ENCODE measurements at places on chromosomes 7 and 10.
A peak's percentile ranks its signal among the peaks of the same experiment; 100 is the strongest.

DNA sequence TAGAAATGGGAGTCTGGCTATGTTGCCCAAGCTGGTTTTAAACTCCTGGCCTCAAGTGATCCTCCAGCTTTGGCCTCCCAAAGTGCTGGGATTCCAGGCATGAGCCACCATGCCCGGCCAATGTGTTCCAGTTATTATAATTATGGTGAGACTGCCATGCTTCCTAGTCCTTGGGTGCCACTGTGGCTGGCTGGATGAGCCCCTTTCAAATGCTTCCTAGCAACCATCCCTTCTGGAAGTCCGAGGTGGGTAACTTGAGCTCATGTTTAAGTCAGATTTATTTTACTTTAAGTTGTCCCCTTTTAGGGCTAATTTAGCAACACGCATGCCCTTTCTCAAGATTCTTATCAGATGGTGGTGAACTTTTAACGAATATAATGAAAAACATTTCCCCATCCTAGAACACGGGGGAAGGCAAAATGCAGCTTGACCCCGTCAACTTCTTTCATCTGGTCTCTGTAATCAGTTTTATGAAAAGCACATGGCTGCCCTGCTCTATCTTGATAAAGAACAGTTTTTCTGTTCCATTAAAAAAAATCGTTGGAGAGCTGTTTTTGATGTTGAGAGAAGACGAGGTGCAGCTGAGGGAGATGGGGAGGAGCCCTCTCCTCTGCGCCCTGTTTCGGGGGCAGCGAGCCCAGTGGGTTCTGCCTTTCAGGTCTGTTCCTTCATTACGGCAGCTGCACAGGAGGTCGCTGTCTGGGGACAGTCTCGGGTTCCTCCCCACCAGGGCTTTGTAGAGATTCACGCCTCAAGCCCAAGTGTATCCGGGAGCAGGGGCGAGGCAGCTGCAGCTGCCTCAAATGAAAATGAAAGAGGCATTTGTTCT, 61.0 kb upstream of the MKI67 start:
- peak; percentile 3 for DNase-seq

DNA sequence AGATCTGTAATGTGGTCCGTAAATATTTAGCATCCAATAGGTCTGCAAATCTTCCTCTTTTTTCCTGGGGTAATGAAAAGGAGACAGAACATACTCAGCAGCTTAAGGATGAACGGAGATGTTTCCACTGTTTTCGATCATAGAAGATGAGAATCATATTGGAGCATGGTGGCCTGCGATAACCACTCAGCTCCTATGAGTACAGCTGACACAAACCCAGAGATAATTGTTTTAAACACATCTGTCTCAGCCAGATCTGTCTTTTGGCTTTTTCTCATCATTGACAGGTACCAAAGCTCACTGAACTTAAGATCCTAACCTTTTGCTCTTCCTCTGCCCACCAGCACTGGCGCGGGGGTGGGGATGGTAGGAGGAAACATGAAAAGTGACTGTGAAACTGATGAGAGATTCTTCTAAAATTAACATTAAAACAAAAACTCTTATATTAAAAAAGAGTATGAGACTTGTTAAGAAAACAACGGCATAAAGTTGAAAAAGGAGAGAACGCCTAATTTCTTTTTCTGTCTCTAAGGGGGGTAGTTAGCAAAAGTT, 71.0 kb downstream of the SVOPL start:
- no peak for DNase-seq

GRCh38 chr7:34162027-34162565, 256.8 kb downstream of the BMPER start:
- DNase-seq: no peak

GRCh38 chr10:48672596-48673265, 11.9 kb upstream of the WDFY4 start:
- no peak for DNase-seq

GRCh38 chr10:59779756-59780533, 26.7 kb upstream of the MRLN start:
- DNase-seq: no peak

GRCh38 chr10:16192337-16192736, 244.5 kb upstream of the PTER start:
- DNase-seq: no peak

GRCh38 chr7:104938741-104939390, 75.1 kb upstream of the KMT2E start:
- DNase-seq: no peak

- DNase-seq: no peak
These were observed 25.2 kb downstream of the LOXL4 start for GRCh38 chr10:98242823-98243222.

GRCh38 chr10:110420401-110421193, 77.1 kb upstream of the DUSP5 start:
- no peak for DNase-seq

DNA sequence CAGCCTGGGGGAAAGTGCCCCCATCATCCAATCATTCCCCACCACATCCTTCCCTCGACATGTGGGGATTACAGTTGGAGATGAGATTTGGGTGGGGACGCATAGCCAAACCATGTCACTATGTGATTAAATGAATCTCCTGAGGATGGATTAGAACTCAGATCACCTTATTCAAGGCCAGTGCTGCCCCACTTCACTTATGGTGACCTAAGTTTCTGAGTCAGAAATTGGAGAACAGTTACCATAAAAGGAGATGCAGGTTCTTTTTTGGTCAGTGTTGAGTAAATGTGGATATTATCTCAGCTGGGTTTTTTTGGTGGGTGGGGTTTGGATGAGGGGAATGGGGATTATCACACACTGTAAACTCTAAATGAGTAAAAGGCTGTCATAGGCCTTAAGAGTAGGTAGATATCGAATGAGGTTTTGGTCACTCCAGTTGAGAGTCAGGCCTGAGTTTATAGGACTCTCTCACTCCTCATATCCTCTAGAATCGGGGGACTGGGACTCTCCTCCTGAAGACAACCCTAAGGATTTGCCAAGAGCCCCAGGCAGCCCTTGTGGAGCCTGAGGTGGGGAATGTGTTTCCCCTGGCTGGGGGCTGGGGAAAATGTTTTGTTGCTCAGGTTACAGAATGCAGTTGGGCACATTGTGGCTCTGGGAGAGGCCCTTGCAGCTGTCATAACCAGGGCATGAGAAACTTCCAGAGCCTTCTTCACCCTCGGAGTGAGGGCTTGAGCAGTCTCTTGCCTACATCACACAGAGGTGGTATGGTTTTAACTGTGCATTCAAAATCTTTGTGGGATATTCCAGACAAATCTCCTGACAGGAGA, 213.0 kb downstream of the BAMBI start:
- DNase-seq: no peak

GRCh38 chr10:10498781-10499180, 518.9 kb upstream of the CELF2 start:
- DNase-seq: no peak

- DNase-seq: no peak
These were observed 101.6 kb downstream of the NKX6-2 start for GRCh38 chr10:132684164-132684891.

GRCh38 chr7:75055155-75055554, 18.4 kb downstream of the RCC1L start:
- no peak for DNase-seq

DNA sequence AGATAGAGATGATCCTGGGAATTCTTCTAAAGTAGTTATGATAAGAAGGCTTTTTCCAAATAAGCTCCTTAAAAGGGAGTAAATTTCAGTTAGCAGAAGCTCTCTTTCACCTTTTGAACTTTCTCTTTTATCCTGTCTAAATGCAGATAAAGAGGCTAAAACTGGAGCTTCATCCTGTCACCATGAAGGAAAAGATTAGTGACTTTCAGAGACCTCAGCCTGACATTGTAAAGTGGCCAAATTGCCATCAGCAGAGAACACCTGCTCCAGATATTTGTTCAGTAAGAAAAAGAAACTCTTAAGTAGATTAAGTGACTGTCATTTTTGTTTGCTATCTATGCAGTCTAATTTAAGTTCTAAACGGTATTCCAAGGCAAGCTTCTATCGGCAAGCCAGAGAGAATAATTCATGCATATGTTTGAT, 18.3 kb downstream of the VWDE start:
- no peak for DNase-seq

DNA sequence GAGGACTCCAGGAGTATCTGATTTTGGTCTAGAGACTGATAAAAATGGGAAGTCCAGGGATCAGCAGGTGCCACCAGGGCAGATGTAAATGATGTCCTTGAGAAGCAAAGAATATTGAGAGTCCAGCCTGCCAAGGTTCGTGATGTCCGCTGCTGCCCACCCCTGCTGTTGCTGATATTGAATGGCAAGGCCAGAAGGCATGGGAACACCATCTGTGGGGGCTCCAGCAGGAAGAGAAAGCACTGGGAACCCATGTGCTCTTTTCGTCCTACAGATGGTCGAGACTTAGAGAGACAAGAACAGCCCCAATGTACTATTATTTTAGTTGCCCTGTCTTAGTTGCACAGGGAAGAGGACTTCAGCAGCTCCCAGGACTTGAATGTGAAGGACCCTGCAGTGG, 363.9 kb downstream of the GALNT17 start:
- DNase-seq: no peak

- no peak for DNase-seq
These were observed 58.9 kb downstream of the CALML3 start for GRCh38 chr10:5583525-5584175.

- peak; percentile 2 for DNase-seq
These were observed 591 bp downstream of the UBE2H start for GRCh38 chr7:129952086-129952652.

GRCh38 chr10:85138046-85138445, 809.7 kb downstream of the CCSER2 start:
- no peak for DNase-seq

GRCh38 chr10:123999956-124000615, 93.3 kb downstream of the CHST15 start:
- no peak for DNase-seq

DNA sequence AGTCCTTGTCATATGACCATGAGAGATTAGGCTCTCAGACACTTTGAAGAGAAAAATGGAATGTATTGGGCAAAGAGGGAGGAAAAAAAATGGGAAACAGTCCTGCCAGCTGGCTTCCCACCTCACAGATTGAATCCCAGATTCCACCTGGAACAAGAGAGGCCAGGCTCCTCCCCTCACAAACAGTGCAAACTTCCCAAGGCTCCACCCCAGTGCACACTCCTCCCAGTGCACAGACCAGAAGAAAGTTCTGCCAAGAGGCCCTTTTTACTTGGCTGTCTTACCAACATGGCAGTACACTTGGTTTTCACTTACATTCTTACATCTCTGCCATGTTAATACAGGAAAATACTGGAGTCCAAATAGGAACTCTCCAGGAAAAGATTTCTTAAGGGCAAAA, 202.3 kb downstream of the AHR start:
- DNase-seq: no peak

GRCh38 chr7:82194016-82194643, 249.4 kb downstream of the CACNA2D1 start:
- DNase-seq: no peak

- DNase-seq: no peak
These were observed 294.8 kb downstream of the GRID1 start for GRCh38 chr10:86071758-86072157.

DNA sequence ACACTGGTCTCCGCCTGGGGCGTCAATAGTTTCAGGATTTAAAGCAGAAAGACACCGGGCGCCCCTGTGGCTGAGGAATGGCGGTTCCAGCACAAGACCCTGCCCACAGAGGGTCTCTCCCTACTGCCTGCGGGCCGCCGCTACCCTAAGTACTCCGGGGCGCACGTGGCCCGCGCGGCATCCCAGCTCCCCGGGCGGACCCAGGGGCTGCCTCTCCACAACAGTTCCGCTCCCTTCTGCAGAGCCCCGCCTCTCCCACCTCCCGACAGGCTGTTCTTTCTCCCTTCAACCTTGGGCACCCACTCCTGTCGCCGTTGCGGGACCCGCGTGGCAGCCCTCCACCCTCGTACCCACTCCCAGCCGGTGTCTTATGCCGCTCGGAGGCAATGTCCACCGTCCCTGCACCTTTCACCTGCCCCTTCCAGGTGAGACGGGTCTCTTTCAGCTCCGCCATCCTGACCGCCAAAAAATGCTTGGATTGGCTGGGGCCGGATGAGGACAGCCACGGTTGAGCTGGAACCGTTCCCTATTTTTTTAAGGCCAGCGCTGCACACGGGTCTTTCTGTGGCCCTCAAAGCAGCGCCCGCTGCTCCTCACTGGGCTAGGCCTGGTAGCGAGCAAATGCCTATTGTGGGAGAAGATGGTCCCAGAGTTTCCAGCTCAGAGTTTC, 1.6 kb upstream of the NKX2-3 start:
- DNase-seq: no peak

- DNase-seq: no peak
These were observed 338.5 kb downstream of the MDFIC start for GRCh38 chr7:115260381-115260780.

- no peak for DNase-seq
These were observed 16.2 kb upstream of the DGKI start for GRCh38 chr7:137862964-137863363.

DNA sequence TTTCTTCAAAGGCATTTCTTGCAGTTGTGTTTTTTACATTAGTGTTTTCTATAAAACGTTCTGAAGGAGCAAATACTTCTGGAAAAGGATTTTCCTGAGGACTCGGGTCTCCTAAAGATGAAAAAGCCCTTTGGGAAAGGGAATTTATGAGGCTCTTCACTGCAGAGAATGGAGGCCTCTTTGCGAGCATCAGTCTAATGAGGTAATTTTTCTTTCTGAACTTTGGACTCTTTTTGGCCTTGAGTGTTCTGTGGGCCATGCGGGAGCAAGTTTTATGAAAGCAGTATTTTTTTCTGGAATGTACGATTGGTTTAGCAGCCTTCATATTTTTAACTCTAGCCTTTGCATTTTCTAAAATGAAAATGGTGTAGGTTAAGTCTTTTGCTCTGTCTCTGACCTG, 6.4 kb upstream of the ACBD5 start:
- no peak for DNase-seq

- no peak for DNase-seq
These were observed 20.5 kb upstream of the CFAP70 start for GRCh38 chr10:73379064-73379748.

GRCh38 chr10:71402005-71402404, 5.3 kb downstream of the CDH23 start:
- no peak for DNase-seq

DNA sequence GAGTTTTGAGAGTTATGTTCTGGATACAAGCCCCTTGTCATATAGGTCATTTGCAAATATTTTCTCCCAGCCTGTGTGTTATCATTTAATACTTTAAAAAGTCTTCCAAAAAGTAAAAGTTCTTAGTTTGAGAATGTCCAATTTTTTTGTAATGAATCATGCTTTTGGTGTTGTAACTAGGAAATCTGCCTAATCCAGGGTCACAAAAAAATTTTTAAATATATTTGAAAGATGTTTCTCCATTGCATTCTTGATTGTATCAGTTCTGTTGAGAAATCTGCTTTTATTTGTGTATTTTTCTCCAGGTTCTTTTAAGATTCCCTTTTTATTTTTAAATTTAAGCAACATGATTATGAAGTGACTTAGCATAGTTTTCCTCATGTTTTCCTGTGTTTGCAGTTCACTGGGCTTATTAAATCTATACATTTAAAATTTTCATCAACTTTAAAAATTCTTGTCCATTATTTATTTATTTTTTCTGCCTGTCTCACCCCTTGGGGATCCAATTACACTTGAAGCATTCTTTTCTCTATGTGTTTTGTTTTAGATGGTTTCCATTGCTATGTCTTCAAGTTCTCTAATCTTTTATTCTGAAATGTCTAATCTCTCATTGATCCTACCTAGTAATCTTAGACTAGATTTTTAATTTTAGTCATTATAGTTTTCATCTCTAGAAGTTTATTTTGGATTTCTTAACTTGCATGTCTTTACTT, 47.0 kb downstream of the CCDC71L start:
- DNase-seq: no peak

GRCh38 chr7:111560773-111561653, 1.3 kb downstream of the IMMP2L start:
- no peak for DNase-seq

GRCh38 chr7:98456866-98457265, 56.0 kb upstream of the BAIAP2L1 start:
- no peak for DNase-seq
